ENCODE measurements at places on chromosomes 6 and 20.

DNA sequence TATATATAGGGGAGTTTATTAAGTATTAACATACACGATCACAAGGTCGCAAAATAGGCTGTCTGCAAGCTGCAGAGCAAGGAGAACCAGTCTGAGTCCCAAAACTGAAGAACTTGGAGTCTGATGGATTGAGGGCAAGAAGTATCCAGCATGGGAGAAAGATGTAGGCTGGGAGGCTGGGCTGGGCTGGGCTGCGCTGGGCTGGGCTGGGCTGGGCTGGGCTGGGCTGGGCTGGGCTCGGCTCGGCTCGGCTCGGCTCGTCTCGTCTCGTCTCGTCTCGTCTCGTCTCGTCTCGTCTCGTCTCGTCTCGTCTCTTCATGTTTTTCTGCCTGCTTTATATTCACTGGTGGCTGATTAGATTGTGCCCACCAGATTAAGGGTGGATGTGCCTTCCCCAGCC, 238.6 kb downstream of the GRM1 start:
- DNase-seq, result no peak

DNA sequence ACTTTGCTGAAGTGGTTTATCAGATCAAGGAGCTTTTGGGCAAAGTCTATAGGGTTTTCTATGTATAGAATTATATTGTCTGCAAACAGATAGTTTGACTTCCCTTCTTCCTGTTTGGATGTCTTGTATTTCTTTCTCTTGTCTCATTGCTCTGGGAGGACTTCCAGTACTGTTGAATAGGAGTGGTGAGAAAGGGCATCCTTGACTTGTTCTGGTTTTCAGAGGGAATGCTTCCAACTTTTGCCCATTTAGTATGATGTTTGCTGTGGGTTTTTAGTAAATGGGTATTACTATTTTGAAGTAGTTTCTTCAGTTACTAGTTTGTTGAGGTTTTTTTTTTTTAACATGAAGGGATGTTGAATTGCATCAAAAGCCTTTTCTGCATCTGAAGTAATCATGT, 36.1 kb downstream of the KCNS1 start:
- DNase-seq, result no peak

DNA sequence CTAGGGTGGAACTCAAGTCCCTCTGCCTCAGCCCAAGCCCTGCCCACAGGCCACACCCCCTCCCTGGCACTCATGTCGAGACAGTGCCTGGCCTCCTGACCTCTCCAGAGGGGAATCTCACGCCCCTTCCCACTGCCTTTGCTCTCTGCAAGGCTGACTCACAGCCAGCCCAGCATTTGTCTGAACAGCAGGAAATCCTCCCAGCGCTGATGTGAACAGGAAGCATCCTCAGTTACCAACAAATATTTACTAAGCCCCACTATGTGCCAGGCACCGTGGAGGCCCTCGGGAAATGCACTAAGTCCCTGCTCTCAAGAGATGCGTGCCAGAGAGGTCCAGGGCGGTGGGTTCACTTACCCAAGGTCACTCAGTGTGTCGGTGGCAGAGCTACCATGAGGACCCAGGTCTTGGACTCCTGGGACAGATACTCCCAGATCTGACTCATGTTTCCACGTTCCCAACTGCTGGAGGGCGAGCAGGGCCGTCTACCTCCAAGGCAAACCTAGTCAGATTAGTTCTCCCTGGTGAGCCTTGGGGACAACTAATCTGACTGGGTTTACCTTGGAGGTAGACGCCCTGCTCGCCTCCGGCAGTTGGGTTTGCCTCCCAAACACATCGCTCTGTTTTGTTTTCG, 7.8 kb downstream of the ADA start:
- no peak for DNase-seq

GRCh38 chr20:43727980-43728590, 1.3 kb upstream of the GTSF1L start:
- no peak for DNase-seq

- DNase-seq, result no peak
These were observed 134.0 kb upstream of the DTNBP1 start for GRCh38 chr6:15796844-15797243.

DNA sequence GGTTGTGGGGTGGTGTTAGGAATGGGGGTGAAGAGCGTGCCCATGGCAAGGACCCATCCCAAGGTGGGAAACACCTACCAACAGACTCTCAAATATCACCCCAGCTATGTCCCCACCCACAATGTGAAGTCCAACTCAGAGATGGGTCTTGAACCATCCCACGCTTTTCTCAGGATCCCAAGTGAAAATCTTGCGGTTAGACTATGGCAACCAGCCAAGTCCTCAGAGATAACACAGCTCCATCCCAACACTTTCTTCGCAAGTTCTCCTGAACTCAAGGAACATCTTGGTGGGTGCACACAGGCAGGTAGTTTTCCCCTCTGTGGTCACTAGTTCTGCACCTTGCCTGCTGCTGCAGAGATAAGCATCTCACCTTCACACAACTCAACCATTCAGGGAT, 116.0 kb downstream of the CDC5L start:
- no peak for DNase-seq

DNA sequence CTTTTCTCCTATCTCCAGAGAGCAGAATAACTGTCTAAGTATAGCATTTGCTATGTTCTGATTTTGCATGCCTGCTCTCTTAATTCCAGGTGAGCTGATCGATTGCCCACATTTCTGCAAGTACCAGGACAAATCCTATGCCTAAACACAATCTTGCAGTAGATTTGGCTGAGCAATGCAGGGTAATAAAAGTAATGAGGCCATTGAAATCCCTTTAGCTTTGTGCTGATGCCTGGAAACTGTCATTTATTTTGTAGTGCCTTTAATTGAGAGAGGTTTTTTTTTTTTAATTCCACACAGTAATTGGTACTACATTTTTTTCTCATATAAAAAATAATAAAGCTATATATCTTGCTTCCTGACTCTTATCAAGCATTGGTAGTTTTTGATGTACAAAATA, 252.3 kb downstream of the NKAIN2 start:
- DNase-seq, result no peak

DNA sequence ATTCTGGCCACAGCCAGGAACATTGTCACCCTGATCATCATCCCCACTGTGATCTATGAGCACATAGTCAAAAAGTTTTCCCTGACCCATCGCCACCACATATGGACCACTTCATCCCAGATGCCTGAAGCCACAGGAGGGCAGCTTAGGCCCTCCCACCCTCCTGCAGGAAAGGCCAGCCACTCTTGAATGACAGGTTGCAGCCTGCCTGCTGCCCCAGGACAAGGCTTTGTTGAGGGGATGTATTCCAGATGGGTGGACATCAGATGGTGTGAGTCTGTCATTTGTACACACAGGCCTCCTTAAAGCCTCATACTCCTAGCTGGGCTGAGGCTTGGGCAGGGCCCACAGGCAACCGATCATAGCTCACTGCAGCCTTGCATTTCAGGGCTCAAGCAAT, 30.8 kb downstream of the DPPA5 start:
- no peak for DNase-seq

DNA sequence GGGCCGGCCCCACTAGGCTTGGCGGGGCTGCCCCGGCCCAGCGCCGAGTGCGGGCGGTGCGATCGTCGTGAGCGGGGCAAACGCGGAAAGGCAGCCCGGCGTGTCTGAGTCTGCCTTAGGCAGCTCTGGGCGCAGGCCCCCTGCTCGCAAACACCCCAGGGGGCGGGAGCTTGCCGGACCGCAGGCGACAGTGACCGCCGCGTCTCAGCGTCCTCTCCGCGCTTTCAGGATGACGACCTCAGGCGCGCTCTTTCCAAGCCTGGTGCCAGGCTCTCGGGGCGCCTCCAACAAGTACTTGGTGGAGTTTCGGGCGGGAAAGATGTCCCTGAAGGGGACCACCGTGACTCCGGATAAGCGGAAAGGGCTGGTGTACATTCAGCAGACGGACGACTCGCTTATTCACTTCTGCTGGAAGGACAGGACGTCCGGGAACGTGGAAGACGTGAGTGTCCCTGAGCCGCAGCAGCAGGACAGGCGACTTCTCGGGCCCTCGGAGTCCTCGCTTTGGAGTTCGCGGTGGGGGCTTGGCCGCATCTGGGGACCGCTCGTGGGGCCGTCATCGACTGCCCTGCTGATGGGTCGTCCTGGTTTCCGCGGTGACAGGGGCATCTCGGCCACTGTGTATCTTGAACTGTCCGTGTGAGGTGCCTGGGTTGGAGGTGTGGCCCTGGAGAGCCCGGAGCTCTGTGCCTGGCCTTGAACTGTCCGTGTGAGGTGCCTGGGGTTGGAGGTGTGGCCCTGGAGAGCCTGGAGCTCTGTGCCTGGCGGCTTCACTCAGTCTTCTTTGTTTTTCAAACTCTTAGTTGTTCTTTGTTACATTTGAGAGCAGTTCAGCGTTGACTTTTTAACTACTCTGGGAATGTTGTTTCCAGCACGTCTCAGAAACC, 786 bp downstream of the ADRM1 start:
- DNase-seq, result no peak

- no peak for DNase-seq
These were observed 58.2 kb upstream of the VGLL2 start for GRCh38 chr6:117206944-117207687.

DNA sequence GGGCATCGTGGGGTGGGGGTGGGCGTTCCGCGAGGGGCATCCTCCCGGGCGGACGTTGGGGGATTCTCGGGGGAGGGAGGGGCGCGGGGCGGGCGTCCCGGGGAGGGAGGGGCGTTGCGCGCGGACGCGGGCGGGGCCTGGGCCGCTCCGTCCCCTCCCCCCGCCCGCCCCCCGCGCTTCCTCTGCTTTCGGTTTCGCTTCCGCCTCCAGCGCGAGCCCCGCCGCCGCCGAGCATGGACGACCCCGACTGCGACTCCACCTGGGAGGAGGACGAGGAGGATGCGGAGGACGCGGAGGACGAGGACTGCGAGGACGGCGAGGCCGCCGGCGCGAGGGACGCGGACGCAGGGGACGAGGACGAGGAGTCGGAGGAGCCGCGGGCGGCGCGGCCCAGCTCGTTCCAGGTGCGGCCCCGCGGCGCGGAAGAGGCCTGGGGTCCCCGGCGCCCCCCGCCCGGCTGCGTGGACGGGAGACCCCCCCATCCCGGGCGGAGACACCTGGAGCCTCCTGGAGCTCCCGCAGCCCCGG, at the start of gene OGFR:
Gene OGFR (plus strand): TSS at position 209 of the 528 bp plus-strand sequence. CDS start 25 bp downstream, at position 234.
- no peak for DNase-seq

DNA sequence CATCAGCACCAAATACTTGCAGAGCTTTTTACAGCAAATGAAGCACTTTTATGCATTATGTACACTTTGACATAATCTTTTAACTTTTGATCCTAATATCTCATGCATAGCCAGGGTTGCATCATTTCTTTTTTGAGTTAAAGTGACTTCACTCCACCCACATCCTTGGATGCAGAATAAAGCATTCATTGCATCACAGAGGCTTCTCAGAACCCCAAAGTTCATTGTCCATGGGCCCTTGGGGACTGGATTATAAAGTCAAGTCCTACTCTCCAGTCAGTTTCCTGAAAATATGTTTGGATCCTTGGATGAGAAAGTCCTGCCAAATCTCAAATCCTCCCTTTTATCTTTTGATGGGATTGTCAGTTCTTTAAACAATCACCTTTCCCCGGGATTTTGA, 10.6 kb upstream of the EFHC1 start:
- DNase-seq, result no peak

- no peak for DNase-seq
These were observed 42.7 kb upstream of the HINT3 start for GRCh38 chr6:125913864-125914351.

GRCh38 chr20:51467956-51468626, 74.4 kb downstream of the NFATC2 start:
- no peak for DNase-seq

- DNase-seq, result no peak
These were observed 1155.3 kb upstream of the GJE1 start for GRCh38 chr6:140977403-140977802.

- DNase-seq, result no peak
These were observed 37.3 kb upstream of the BTN3A2 start for GRCh38 chr6:26327450-26328264.

DNA sequence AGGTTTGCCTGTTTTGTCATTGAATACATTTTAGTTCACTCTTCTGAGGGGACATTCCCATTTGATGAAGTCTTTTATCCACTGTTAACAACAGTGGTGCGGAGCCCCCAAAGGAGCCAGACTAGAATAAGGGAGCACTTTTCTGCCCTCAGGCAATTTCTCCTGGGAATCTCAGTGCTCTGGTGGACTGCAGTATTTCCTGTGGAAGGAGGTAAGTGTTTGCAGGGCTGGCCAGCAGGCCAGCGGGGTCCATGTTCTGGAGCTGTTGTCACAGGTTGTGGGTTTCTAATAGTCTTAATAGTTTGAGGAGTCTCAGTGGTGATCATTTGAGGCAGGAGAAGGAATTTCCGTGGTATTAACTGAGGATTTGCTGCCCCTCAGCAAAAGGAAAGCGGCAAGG, 83.5 kb downstream of the ASXL1 start:
- no peak for DNase-seq

DNA sequence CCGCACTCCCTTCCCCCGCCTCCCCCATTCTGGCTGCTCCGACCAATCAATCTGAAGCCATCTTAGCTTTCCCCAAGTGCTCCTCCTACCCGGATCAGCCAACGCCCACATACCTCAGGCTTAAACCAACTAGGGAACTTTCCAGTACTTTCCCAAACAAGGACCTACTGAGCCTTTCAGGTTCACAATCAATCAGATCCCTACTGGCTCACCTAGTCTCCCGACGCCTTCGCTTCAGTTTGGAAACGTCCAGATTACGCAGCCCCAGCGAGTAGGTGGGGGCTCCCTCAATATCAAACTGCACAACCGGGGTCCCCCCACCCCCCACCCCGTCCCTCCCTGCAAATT, 432 bp downstream of the HSPA1L start:
- peak; percentile 20 for DNase-seq

GRCh38 chr20:53282217-53282955, 310.2 kb downstream of the TSHZ2 start:
- DNase-seq, result no peak

GRCh38 chr20:38395165-38395564, 40.0 kb downstream of the SNHG17 start:
- DNase-seq, result no peak

- no peak for DNase-seq
These were observed 362.3 kb downstream of the RIMS1 start for GRCh38 chr6:72248621-72249020.

DNA sequence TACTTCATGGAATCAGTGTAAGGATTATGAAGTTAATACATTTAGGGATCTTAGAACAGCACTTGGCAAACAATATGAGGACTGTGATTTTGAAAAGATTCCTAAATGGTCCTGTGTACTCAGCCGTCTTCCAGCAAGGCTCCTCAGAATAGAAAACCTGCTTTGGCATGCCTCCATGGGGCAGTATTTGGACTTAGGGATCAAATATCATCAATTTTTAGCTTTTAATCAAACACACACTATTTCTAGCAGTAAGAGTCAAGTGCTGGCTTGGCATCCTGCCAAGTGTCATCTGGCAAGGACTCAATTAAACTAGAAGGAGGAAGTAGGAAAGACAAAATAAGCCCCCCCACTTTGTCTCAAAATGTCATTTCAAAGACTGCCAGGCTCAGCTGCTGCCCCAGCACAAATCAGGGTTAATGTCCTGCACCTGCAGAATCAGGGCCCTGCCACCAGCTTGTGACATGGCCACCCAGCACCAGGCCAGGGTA, 40.8 kb downstream of the IYD start:
- no peak for DNase-seq

Measured in GOT3 (cell line).